NCI-H226 (cell line): ENCODE measurements at places on chromosomes 7 and 10.

DNA sequence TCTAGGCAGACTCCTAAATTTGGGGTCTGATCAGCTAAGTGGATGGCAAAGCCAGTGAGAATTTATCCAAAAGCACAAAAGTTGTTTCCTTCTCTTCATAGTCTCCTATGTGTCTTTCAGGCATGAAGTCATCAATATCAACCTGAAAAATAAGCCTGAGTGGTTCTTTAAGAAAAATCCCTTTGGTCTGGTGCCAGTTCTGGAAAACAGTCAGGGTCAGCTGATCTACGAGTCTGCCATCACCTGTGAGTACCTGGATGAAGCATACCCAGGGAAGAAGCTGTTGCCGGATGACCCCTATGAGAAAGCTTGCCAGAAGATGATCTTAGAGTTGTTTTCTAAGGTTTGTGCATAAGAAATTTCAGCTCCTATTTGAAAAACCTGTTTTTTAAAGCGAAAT is 4.8 kb downstream of the GSTO1 start:
- DNase-seq = no peak

GRCh38 chr7:16762177-16762576 is 8.6 kb downstream of the TSPAN13 start:
- DNase-seq = no peak

- no peak for DNase-seq
Measured at GRCh38 chr7:5139998-5140397, 50.0 kb upstream of the WIPI2 start.

DNA sequence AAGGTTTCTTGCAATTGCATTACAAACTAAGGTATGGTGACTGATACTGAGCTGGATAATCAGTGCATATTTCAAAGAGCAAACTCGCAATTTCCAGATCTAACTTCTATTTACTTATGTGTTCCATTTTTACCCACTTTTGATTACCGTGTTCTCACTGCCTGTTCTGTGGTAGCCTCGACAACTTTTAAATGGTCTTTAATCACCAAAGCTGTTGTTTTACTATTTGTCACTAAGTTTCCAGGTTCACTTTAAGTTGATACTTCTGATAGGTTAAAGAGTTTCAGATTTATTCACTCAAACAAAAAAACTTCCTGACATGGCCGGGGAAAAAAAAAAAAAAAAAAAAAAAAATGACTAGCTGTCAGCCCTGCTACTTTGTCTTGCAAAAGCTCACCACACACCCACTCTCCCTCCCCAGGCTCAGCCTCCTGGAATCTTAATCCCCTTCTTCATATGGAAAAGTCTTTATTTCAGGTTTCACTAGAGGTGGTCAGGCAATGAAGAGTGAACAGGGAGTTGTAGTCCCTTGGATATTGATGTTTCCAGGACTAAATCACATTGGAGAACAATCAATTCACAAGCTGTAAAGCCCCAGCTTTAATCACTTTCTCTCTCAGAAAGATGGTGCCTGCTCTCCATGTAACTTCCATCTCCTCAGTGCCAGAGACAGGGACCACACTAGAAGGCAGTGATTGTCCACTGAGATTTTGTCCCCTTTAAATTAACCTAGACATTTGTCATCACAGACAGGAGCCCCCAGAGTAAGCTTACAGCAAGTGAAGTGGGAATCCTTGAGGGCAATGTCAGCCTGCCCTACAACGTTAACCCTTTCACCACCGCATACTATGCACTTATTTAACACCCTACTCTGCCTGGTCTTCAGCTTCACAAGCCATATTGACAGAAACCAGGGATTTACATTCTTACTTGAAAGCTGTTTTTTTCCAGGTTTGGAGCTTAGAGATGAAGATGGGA is 749.1 kb upstream of the SORCS1 start:
- DNase-seq = no peak

GRCh38 chr7:33604056-33604455 is 301.3 kb upstream of the BMPER start:
- no peak for DNase-seq

GRCh38 chr10:73817826-73818225 is 6.4 kb upstream of the NDST2 start:
- no peak for DNase-seq

GRCh38 chr7:97731736-97732564 is at the start of gene TAC1:
TAC1 (plus strand) TSS chr7:97732086; CDS start chr7:97732613, 527 bp downstream.
- no peak for DNase-seq

DNA sequence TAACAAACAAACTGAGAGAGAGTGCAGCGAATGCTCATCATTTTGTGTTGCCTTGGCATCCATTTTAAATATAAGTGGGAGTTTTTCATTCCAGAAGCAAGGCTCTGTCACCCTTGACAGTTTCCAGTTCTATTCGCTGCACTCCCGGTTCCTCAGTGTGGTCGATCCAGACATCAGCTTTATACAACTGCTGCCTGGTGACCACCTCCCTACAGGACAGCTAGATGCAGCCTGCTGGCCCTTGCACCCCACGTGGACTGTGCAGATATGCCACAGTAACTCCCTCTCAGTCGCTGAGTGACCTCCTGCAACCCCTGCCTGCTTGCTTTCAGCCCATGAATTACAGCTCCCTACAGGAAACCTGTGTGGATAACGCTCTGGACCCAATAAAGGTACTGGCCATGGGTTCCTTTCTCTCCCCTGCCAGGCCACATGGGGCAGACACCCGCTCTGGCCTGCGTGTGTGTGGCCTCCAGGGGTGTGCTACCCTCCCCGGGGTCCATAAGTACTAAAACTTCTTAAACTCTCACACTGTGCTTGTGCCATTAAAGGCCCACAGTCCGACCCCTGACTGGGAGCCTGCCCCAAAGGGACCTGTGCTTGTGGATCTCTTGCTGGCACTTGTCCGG is 23.6 kb downstream of the BEND7 start:
- DNase-seq = no peak

GRCh38 chr7:122974229-122974628 is 21.3 kb downstream of the TAS2R16 start:
- no peak for DNase-seq

- DNase-seq = no peak
Measured at GRCh38 chr7:46440186-46440585, 519.1 kb upstream of the IGFBP3 start.

DNA sequence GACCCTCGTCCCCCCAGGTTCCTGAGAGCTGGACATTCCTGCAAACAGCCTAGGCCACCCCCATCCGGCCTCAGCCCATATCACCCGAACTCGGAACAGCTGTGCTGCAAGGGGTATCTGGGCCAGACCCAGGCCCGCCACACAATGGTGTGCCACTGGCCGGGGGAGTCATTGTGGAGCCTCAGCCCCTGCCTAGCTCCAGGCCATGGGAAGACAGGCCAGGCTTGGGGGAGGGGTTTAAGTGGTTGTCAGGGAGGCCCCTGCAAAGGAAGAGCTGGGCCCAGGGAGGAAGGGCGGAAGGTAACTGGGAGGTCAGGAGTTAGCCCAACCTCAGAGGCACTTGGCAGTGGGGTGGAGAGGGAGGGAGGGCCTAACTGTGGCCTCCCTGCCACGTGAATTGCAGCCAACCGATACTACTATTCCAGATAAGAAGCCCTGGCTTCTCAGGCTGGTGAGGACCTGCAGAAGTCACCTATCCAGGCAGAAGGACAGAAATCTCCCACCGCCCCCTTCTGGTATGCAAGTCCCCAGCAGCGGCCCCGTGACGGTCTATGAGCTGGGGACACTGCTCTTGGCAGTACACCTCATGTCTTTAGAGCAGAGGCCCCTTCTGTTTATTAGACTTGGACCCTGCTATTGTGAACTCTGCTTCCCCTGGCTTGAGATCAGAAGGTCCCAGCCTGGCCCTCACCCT is 26.8 kb downstream of the VSIR start:
- DNase-seq = peak; percentile 25

GRCh38 chr10:121696854-121697253 is 98.6 kb upstream of the FGFR2 start:
- DNase-seq = no peak
